MCF 10A (cell line): ENCODE measurements at places on chromosomes 5 and 9. TPM values are rescaled to one million over a fixed set of nuclear protein-coding genes. Genes with fewer than 3 reads are reported as not detected.

DNA sequence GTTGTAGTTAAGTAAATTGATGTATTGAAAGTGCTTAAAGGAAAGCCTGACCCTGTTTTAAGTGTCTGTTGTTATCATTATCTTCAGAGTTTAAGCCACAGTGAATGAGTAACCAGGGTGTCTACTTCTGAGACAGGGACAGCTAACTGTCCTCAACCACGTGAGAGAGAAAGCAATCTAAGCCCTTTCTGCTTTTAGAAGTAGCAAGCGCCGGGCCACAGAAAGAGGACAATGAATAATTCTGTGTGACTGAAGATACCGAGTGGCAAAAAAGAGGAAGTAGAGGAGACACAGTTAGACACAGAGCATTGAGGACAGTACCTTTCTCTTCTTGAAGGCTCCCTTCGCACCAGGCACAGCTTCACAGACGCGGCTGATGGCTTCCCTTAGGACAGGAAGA, 86.3 kb downstream of the S1PR3 start:
- DNase-seq: no peak

GRCh38 chr5:172772112-172772906, 1.3 kb upstream of the DUSP1 start:
- DNase-seq: peak; percentile 99

- no peak for DNase-seq
Observed at GRCh38 chr9:95089257-95090022, 228.1 kb downstream of the FANCC start.

GRCh38 chr9:33375841-33376321, 26.5 kb downstream of the AQP7 start:
- DNase-seq: no peak

DNA sequence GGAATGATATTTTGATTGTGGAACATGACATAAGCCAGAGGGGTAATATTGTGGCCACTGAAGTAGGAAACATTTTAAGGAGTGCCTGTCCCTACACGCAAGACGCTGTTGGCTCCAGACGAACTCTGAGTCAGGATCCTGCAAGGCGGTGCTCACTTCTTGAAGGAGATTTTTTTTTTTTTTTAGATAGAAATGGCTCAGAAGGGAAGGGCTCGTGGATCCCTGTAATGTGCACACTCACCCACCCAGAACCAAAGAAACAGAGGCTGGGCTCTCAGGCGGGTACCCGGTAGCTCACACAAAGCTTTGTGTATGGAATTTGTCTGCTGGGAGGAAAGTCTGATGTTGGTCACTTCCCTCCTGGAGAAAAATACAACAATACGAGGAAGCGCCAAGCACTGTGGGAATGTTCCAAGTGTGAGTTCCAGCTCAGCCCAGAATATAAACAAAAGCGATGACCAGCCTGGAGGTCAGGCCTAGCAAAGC, 25.7 kb downstream of the RAPGEF1 start:
- DNase-seq: peak; percentile 89

GRCh38 chr5:139664086-139664693, 16.0 kb downstream of the CXXC5 start:
- DNase-seq: no peak

- peak; percentile 47 for DNase-seq
Observed at GRCh38 chr5:159817262-159818029, 98.8 kb upstream of the ADRA1B start.

The EGFLAM gene
- 9.3 and 11.5 TPM in 2 replicates for total RNA-seq
